ENCODE measurements at places on chromosomes 6 and 20.

DNA sequence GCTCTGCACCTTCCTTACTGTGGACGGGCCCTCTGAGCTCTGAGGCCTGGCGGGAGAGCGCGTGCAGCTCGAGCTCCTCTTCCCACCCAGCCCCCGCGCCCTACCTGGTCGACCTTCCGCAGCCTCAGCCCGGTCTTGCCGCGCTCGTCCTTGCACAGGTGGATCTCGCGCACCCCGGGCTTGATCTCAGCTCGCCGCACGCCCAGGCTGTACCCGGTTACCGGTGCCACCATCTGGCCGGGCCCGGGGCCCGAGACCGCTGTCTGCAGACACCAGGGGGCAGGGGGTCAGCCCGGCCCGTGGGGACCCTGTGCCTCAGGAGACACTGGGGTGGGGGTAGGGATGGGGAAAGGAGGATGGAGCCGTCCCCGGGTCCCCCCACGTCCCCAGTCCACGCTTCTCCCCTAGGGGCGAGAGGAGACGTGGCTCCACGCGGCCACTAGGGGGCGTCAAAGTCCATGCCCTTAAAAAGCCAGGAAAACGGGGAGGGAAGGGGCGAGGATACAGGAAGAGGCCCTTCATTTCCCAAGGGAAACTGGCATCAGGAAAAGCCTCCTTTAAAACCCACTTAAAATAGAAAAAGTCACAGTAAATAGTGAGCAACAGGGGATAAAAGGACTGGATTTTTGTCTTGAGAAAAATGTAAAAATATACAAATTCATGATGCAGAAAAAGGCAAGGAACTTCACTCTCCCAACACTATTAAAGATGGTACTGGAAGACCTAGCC is 15.5 kb downstream of the SDCBP2 start:
- no peak for DNase-seq

GRCh38 chr6:148890652-148891404 is 144.0 kb downstream of the UST start:
- no peak for DNase-seq

DNA sequence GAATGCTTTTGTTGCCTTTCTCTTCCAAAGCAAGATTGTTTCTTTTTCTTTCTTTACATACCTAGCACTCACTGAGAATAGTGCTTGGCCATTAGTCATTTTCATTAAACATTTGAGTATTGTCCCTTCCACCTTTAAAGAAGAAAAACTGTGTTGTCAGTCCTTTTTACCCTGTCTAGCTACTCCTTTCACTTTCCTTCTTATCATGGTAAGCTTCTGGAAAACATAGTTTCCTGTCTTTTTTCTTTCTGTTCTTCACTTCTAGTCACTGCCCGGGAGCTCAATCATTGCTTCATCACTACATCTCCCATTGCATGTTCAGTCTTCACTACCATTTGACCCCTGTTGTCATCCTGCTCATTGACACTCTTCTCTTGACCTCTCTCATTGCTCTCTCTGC is 12.1 kb downstream of the VAPB start:
- no peak for DNase-seq

GRCh38 chr6:92945799-92946198 is 473.6 kb downstream of the EPHA7 start:
- DNase-seq = no peak

- no peak for DNase-seq
Measured at GRCh38 chr6:149278997-149279396, 38.5 kb upstream of the TAB2 start.

GRCh38 chr6:89258912-89259311 is 41.8 kb upstream of the GABRR1 start:
- DNase-seq = no peak

- DNase-seq = no peak
Measured at GRCh38 chr6:25578538-25578937, 73.5 kb upstream of the SCGN start.

GRCh38 chr6:89368107-89368506 is 15.6 kb upstream of the UBE2J1 start:
- no peak for DNase-seq

GRCh38 chr6:31407699-31408098 is 4.3 kb downstream of the MICA start:
- peak; percentile 43 for DNase-seq

DNA sequence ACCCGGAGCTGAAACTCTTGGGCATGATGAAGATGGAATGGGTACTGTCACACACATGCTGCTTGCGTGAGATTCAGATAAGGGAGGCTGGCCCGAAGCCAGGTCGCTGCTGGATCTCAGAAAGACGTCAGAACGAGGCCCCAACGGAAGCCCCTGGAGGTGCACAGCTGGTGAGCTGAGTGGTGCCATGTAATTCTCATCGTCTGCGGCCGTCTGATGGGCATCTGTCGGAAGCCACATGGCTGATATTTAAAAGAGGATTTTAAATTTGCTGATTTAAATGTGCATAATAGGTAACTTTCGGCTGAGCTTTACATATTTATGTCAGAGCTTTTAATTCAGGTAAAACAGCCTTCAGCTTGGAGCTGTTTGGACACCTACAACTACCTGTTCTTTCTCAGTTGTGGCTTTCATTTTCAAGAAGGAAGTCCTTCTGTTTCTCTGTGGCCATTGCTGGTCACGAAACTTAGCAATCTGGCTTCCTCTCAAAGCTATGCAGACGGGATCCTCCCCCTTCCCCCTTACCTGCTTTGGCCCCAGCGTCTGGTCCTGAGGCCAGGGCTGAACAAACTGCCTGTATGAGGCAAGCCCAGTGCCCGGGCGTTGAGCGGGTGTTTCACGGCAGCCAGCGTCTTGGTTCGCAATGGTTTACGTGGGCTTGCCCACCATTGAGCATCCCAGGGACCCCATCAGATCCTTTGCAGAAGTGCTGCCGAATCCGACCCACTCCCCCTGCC is 9.2 kb downstream of the SLCO4A1 start:
- DNase-seq = no peak

DNA sequence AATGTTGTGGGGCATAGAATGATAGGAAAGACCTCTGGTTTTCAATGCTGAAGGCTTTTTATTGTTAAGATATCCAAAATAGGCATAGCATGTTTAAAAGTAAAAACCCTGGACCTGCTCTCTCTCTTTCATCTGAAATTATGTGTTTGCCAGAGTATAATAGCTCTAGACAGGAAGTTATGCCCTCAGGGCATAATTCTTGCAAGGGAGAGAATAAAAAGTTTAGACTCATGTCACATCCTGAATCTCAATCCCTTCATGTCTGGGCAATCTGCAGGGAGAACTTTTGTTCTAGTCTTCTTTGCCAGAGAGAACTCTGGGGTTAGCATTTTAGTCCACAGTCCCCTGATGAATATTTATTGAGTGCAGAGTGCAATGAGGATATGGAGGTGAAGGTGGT is 297.3 kb upstream of the FLRT3 start:
- DNase-seq = no peak

DNA sequence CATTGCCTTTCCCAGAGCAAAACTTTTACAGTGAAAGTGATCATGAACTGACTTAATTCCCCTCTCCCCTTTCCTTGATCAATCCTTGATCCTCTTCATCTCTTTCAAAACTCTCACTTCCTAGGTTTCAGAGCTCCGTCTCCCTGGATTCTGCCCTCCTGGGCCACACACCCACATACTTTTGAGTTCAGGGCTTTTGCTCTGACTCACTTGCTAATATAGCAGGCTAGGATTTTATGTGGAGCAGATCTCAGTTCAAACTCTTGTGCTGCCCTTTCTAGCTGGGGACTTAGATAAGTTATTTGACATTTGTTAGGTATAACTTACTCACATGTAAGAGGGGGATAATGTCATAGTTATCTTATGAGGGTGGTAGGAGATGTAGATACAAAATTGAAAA is 109.1 kb upstream of the MLIP start:
- no peak for DNase-seq

DNA sequence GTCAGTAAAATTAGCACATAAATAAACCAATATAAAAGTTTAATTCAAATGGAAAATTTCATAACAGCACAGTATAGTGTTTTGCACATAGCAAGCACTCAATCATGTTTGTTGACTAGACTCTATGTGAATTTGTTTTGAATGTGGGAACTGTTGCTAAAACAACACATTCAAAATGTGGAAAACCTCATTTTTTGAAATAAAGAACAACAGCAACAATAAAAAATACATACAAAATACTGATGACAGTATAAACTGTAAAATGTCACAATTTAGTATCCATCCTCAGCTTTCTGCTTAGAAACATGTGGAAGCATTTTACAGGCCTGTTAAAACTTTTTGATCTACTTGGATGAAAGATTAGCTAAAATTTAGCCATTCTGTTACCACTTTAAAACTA is 47.4 kb downstream of the HDAC2 start:
- no peak for DNase-seq

DNA sequence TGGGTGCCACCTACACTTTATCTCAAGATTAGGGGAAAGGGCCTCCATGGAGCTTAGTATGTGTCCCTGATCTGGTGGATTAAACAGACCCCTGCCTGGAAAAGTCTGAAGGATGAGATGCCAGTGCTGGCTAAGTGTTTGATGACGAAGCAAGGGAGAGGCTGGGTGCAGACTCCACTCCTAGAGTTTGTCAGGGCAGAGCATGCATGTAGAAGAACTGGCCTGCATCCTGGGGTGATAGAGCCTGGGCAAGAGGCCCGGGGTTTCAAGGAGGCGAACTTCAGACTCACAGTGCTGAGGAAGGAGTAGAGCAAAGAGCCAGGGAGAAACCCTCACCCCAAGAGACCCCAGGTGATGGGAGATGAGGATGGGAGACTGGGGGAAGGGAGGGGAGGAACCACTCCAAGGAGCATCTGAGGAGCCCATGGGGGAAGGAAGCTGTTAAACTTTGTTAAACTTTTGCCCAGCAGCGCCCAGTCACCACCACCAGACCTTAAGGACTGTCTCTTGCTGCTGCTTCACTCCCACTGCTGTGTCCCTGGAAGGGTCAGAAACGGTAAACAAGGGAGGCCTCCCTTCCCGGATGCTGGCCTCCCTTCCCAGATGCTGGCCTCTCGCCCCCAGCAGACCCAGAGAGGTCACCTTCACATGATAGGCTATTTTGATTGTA is 61.6 kb downstream of the RPRD1B start:
- no peak for DNase-seq

DNA sequence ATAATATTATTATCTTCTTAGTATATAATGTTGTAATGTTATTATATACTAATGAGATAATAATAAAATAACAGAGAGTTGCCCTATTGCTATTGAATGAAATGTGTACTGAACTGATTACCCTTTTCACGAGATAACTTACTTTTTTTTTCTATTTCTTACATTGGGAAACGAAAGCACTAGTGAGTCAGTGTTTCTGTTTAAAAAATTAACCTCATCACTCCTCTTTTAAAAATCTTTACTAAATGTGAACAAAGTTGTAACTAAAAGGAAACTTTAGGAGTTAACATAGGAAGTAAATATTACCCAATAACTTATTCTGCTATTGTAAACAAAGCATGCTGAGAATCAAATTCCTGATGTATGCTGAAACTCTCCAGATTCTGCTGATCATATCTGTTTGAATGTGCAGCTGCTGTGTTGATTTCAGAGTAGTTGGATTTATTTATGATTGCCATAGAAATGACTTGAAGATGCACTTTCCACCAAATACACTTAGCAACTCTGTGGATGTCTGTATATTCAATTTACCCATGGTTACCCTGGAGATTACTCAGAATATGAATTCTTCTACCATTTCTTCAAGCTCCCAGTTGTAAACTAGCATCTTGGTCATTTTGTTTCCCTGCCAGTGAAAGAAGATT is 523.4 kb downstream of the TENT5A start:
- no peak for DNase-seq

DNA sequence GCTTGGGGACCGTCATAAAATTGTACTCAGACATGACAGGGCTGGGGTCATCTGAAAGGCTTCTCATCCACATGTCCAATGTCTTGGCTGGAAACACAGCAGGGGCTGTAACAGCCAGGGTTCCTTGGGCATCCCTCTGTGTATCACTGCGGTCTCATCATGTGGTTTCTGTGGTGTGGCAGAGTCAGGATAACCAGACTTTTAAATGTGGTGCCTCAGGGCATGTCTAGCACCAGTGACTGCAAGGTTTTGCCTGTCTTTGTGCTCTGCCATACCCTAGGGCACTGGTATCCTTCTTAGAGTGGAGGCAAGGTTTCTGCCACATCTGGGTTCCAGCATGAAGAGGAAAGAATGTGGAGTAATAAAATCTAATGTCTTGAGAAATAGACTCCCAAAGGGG is 124.2 kb downstream of the PLEKHG1 start:
- DNase-seq = no peak

GRCh38 chr6:163369141-163369540 is 45.4 kb upstream of the QKI start:
- no peak for DNase-seq

DNA sequence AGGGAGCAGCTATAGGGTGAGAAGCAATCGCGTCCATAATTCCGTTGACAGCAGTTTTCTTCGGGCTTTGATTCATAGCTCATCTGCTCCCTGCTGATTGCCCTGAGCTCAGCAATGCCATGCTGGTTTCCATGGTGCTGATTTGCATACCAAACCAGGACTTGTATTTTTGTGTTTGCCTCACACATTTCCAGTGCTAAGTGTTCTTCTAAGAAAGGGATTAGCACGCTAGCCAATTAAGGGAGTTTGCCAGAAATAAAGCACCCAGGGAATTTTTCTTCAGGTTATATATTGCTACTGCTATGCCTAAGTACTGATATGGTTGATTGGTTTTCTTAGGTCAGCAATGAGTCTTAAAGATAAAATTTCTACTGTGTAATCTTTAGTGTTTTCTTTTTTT is 177.6 kb downstream of the PLCB1 start:
- no peak for DNase-seq

- no peak for DNase-seq
Measured at GRCh38 chr20:24909086-24909780, 39.8 kb upstream of the CST7 start.

DNA sequence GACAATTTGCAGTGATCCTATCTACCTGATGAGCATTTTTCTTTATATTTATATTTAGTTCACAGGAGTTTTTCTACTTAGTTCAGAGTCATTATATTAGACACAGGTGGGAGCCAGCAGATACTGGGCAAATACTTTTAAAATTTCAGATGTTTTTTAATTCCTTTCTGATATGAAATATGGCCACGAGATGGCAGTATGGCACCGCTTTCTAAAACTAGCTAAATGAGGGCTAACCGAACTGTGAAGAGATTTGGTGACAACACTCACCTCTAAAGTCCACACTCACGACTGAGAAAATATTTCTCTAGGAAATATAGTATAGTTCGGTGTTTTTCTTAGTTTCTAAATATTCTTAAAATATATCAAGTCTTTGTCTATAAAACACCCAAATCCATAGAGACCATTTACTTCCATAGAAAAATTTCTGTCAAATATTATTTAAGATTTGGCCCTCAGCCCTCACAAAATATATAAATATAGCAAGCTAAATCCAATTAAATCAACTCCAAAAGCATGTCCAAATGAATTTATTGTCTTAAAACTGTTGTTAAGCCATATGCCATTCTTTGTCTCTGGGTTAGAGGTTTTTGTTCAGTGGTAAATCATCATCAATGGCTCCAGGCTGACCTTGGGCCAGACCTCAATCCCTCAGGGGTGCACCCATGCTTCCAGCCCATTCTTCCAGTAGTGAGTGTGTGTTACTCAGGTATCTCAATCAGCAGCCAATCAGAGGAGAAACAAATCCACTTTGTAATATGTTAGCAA is 63.6 kb downstream of the HUS1B start:
- DNase-seq = no peak
